H1 (cell line): ENCODE measurements at places on chromosomes 1 and 21. TPM values are rescaled to one million over a fixed set of nuclear protein-coding genes. Genes with fewer than 3 reads are reported as not detected.

- DNase-seq = no peak
Measured at GRCh38 chr1:118217141-118217838, 32.3 kb upstream of the SPAG17 start.

DNA sequence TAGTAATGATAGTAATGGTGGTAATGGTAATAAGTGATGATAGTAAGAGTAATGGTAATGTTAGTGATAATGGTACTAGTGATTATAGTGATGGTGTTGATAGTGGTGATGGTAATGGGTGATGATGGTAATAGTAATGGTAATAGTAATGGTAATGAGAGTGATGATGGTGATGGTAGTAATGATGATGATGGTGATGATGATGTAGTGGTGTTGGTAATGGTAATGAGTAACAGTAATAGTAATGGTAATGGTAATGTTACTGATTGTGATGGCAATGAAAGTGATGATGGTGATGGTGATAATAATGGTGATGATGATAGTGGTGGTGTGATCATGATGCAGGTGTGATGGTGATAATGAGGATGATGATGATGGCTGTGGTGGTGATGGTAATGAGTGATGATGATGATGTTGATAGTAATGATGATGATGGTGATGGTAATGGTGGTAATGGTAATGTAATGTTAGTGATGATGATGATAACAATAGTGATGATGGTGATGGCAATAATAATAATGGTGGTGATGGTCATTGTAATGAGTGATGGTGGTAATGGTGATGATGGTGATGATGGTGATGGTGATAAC is 235.0 kb downstream of the MATN1 start:
- no peak for DNase-seq

The PTPRU gene
- polyA plus RNA-seq = 33.8 and 57.0 TPM in 2 replicates

DNA sequence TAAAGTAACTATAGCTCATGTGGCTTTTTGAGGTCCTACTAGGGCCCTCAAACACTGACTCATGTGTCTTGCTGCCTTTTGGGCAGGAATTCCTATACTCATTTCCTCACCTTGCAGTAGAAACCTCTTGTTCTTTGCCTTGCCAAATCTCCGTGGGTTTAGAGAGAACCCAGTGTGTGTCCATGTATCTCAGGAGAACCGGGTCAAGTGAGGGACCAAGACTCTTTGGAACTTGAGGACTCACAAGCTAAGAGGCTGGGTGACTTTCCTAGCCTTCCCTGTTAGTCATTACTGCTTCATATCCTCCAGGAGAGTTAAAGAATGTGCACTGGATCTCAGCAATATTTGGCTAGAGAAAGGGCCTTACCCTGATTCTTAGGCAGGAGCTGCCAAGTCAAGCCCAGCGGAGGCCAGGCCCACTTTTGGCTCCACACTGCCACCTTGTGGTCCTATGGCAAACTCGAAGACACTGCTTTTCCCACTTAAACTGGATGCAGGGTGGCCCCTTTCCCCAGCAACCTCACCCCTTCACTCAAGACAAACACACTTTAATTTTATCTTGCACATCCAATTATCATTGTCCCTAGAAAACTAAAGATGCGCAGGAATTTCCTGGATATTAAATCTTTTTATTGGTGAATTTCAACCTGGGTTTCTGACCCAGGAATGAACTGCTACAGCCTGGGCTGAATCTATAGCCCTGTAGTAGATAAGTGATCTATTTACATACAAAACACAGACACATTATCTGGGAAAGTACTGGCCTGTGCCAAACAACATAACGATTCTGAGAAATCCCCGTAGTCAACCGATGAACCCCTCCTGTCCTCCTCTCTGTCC is 10.6 kb downstream of the AVPR1B start:
- peak; percentile 91 for DNase-seq

- no peak for DNase-seq
Measured at GRCh38 chr1:87393445-87394085, 64.9 kb downstream of the LMO4 start.

The TMEM54 gene
- 58.7 and 85.7 TPM in 2 replicates for polyA plus RNA-seq

DNA sequence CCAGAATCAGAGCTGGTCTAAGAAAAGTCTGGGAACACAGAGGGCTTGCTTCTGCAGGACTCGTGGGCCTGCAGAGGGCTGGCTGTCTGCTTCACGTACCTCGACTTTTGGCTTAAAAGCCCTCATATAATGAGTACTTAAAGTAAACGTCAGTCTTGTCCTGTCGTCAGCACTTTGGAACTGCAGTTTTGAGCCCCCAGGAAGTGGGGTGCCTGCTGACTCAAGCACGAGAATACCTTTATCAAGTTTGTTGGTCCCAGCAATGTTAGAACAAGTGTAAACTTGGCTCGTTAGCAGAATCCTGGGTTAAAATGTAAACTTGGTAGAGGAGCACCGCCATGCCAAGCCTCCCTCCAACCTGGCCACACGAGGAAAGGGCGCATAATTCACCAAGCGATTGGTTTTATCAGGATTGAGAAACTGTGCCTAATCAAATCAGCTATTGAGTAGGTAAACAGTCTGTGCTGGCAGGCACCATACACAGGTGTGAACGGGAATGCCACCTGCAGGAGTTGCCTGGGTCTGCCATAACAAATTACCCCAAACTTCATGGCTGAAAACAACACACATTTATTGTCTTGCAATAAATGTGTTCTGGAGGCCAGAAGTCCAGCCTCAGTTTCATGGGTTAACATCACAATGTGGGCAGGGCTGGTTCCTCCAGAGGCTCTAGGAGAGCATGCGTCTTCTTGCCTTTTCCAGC is 45.0 kb upstream of the FHAD1 start:
- DNase-seq = no peak

DNA sequence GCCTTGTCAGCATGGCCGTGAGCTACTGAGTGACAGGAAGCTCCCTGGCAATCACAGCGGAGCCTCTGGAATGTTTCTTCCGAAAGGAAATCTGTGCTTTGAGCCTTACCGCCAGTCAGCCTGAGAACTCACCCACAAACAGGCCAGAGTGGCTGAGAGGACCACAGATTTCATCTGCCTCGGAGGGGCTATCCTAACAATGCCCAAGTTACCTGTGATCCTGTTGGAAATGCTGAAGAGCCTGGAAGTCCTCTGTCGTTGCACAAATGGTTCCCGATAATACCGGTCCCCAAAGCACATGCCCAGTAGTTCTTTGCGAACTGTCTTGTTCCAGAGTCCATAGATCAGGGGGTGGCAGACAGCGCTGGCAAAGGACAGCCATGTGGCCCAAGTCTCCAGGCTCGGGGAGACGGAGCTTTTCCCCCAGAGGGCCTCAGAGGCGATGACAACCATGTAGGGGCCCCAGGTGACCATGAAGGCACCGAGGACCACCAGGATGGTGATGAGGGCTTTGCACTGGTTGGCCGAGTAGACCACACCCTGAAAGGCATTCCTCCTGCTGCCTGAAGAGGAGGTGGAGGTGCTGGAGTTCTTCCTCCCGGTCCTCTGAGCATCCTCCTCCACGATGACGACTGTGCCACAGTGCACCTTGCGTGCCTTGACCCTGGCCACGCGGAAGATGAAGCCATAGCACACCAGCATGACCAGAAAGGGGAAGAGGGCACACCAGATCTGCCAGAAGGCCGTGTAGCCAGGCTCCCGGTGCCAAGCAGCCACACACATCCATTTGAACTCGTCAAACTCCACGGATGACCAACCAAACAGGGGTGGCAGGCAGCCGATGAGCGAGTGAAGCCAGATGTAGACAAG is 40.2 kb downstream of the GPR161 start:
- DNase-seq = no peak

DNA sequence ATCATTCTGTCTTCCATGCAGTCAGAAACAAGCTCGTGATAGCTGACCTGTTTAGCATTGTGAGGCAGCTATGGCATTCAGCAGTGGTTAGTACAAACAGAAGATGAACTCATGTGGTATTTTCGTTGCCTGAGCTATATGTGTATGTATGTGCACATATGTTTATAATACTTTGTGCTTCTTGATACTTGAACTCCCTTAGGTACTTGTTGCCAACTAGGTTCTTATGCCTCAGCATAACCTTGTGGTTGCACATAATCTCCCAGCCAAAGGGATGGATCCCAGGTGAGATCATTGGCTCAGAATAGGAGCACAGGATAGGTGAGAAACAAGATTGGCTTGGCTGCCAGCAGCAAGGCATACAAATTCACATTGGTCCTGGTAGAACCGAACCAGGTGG is 86.1 kb downstream of the VPS26C start:
- DNase-seq = no peak

DNA sequence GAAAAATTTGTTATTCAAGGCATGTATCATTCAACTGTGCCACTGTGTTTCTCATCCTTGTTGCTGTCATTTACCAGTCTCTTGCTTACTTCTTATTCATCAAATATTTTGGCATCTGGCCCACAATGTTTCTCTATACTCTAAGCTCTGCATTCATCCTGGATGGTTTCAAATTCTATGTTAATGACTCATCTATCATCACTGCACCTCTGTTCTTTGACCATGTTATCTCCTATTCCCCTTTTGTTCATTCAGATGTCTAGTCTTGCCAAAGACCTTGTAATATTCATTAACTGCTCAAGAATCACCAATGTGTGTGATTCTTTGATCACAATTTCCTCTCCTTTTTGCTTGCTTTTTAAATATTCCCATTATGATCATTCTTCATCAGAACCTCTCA is 54.6 kb upstream of the PRKACB start:
- no peak for DNase-seq

The C1orf87 gene
- 0.06 TPM in 1 of 2 replicates, not detected in the other for polyA plus RNA-seq

DNA sequence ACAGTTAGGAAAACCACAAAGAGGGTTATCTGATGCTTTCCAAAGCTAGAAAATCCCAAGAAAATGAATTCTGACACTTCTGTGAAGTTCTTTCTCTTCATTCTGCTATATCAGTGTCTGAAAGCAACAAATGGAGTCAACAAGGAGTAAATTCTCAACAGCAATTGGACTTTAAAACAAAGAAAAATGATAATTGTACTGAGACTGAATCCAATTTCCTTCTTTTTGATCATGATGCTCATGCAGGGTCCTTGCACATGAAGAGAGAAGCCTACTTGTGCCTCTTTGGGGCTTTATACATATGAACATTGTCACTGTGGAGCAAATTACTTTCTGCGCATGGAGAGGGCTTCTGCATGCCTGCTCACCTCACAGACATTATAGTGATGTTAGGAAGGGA is at the start of gene OR10J5:
Gene OR10J5, minus strand, starts transcription at position 101 of the 400 bp plus-strand sequence. Its CDS starts 0 bp downstream, at position 101.
- DNase-seq = no peak

DNA sequence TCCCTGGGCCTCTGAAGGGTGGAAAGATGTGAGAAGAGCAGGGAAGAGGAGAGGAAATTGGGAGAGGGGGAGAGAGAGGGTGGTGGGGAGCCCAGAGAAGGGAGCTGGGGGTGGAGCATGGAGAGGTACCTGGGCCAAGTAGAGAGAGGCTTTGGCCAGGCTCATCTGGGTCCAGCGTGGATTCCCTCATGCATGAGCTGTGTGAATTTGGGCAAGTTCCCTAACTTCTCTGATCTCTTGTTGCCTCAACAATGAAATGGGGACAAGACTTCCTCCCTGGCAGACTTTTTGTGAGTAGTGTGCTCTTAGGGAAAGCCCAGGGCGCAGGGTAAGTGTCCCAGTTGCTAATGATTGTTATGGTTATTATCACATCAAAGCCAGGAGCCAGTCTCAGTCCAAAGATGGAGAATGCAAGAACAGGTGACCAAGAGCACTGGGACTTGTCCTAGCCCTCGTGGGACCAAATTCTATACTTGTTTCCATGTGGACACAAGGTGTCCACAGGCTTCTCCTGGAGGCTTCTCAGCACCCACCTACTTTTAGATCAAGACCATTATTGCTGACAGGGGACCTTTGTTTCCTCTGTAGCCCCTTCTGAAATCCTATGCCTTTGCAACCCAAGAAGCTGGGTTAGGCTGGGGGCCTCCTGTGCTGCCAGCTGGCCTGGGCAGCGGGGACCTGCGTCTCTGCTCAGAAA is 13.9 kb downstream of the IL6R start:
- no peak for DNase-seq

DNA sequence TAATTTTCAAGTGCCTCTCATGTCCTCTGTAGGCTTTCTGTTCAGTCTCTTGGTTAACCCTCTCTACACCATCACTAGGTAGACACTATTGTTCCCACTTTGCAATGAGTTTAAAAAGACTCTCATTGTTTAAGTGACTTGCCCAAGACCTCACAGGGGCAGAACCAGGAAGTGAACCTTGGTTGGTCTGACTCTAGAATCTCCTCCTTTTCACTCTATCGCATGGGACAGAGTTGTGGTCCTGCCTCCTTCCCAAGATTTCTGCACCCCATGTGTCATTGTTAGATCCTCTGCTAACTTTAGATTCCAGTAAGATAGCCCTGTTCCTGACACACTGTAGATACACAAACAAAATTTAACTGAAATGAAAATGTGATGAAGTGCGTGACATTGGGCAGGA is 481.7 kb upstream of the USP24 start:
- no peak for DNase-seq

- DNase-seq = no peak
Measured at GRCh38 chr1:197307551-197307950, 39.5 kb downstream of the CRB1 start.

GRCh38 chr1:65425006-65425405 is 4.5 kb downstream of the LEPR start:
- DNase-seq = no peak

GRCh38 chr1:230848235-230848634 is 20.1 kb downstream of the C1orf198 start:
- DNase-seq = no peak

GRCh38 chr21:45531393-45532215 is 10.6 kb downstream of the SLC19A1 start:
- DNase-seq = peak; percentile 45

DNA sequence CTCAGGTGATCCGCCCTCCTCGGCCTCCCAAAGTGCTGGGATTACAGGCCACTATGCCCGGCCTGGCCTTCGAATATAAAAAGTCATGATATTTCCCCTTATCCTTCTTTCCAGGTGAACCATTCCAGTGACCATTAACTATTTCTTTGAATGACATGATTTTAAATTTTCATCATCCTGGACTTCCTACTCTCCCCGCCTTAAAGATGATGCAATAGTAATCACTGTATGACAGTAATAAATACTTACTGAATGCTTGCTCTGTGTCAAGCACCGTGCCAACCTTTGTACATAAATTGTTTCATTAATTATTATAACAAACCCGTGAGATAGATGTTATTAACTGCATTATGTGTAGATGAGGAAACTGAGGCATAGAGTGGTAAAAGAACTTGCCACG is 19.9 kb upstream of the ATP1A1 start:
- DNase-seq = no peak

DNA sequence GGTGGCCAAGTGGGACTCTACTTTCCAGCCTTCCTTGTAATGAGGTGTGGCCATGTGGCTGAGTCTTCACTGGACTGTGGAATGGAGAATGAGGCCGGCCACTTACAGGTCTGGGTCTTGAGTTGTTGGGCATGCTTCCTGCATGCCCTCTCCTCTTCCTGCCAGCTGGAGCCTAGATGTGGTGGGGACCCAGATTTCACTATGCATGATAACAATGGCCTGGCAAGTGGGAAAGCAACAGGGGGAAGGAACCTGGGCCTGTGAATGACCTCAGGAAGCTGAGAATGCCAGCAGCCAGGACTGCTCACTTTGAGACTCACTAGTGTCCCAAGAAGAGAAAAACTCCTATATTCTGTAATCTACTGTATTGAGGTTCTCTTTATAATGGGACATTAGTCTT is 8.5 kb upstream of the SLC26A9 start:
- DNase-seq = no peak
